ENCODE measurements at places on chromosomes 5 and 9.

DNA sequence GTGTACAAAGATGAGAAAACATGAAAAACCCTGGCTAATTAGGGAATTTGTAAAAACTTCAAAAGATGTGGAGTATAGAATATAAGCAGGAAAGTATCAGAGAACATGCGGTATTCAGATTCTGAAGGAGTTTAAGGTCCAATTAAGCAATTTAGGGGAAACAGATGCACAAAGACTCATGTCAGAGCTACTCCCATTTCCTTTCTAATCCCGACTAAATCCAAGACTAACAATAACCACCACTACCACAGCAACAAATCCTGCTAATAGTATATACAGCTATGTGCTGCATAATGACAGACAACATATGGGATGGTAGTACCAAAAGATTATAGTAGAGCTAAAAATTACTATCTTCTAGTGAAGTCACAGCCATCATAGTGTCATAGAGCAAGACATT lies 102.1 kb downstream of the LURAP1L start:
- no peak for DNase-seq

GRCh38 chr5:159441441-159441840 lies 111.2 kb upstream of the IL12B start:
- no peak for DNase-seq

DNA sequence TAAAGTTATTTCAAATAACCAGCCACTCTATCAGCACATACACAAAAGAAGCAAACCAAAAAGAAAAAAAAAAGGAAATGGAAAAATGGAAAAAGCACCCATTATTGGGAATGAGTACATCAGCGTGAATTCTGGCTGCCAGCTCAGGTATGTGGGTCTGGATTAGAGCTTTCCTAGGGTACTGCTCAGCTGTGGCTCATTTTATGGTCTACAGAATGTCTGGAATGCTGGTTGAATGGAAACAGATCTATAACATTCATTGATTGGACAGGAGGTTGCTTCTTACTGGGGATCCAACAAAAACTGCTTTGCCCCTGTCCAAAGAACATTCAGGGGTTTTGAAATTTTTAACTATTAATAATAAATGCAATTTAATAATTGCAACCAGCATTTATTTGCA lies 3.9 kb upstream of the CAST start:
- no peak for DNase-seq

DNA sequence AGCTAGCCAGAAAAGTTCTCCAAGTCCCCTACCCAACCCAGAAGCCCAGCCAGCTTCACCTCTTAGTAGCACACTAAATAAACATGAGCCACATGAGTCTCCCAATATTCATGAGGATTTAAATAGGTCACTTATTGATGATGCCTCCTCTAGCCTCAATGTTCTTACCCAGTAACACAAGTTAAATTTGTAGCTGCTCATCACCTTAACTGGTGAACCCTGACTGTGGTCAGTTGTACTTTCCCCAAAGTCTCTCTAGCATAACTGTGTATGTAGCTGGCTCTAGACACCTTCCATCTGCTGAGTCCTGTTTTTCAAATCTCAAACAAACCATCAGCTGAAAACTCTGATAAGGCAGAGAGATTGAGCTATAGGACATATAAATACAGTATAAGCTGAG lies 100.3 kb upstream of the ELAVL2 start:
- DNase-seq: no peak

DNA sequence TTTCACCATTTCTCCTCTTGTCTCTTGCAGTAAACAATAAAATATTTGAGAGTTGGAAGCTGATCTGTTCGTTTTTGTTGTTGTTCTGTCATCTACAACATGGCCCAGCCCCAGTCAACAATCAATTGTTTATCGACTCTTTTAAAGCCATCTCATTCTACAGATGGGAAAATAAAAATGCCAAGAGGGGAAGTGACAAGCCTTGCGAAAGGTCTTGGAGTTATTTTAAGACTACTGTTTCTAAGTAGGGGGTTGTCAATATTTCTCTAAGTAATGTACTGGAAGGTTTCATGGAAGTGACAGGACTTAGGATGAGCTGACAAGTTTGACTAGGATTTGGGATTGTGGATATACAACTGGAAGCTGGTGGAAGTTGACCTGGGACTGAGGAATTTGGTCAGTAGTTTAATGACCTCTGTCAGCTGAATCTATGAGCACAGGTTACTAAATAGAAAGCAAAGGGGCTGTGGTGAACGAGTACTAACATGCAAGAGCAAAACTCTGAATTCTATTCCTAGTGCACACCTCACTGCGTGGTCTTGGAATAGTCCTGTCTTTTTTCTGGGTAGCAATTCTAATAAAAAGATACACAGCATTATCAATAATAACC lies 57.5 kb upstream of the ADRB2 start:
- no peak for DNase-seq

GRCh38 chr5:17839848-17840247 lies 205.6 kb downstream of the TAF11L14 start:
- no peak for DNase-seq

DNA sequence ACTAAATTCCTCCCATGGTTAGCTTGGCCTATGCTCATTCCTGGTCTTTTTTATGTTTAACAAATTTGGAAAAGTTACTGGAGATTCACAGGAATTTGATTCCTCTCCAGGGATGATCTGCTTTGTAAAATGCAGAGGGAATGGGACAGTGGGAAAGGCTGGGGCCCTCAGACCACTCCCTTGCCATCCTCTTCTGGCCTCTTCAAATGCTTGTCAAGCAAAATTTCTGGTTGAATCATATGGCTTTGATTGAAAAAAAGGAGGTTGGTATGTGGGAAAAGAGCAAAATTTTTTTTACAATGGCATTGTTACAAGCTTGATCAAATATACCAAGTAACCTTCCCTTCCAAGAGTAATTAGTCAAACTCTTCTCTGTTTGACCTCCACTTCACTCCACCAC lies 225.1 kb downstream of the PIK3R1 start:
- DNase-seq: no peak

DNA sequence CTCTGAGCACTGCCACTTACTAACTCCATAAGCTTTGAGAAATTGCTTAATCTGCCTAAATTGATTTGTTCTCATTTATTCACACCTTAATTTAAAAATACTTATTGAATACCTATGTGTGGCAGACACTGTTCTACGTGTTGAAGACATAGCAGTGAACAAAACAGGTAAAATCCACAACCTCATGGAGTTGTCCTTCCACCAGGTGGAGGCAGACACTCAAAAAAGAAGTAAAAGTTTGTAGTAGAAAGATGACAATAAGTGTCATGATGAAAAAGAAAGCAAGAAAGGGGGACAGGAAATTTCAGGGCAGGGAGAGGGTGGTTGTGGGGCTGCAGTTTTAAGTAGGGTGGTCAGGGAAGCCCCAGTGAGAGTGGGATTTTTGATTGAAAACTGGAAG lies 94.9 kb downstream of the SREK1 start:
- DNase-seq: no peak

- no peak for DNase-seq
Observed at GRCh38 chr9:127323393-127323792, 58.8 kb downstream of the GARNL3 start.

DNA sequence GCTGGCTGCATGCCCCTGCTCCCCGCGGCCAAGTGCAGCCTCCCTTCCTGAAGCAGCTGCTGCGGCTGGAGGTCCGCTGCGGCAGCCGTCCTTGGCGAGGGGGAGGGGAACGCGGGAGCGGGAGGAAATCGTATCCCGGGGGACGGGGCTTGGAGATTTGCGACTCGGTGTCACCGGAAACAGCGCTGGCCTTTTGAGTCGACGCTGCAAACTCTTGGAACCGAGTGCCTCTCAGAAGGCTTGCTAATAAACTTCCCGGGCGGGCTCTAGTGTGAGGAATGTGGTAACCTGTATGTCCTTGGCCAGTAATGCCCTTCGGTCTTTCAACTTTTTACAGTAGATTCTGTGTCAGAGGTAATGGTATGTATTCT lies 82.7 kb downstream of the PTPDC1 start:
- no peak for DNase-seq

- DNase-seq: no peak
Observed at GRCh38 chr9:16213781-16214515, 656.5 kb downstream of the BNC2 start.

GRCh38 chr5:126983874-126984266 lies 46.5 kb downstream of the MARCHF3 start:
- no peak for DNase-seq

DNA sequence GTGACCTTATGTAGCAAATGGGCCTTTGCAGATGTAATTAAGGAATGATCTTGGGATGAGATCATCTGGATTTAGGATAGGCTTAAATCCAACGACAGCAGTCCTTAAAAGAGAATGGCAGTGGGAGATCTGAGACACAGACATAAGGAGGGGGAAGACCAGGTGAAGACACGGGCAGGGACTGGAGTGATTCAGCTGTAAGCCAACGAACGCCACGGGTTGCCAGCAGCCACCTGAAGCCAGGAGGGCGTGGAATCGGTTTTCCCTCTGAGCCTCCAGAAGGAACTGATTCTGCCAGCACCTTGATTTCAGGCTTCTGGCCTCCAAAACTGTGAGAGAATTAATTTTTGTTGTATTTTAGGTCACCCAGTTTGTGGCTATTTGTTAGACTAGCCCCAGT lies 218.6 kb upstream of the ANKRD55 start:
- no peak for DNase-seq

GRCh38 chr5:176676361-176676824 lies 29.1 kb downstream of the TSPAN17 start:
- DNase-seq: no peak

GRCh38 chr9:75333624-75334023 lies 245.3 kb downstream of the OSTF1 start:
- no peak for DNase-seq

GRCh38 chr9:93266521-93267001 lies 82.6 kb downstream of the WNK2 start:
- DNase-seq: no peak

GRCh38 chr9:131960851-131961495 lies 118.7 kb downstream of the MED27 start:
- DNase-seq: no peak

DNA sequence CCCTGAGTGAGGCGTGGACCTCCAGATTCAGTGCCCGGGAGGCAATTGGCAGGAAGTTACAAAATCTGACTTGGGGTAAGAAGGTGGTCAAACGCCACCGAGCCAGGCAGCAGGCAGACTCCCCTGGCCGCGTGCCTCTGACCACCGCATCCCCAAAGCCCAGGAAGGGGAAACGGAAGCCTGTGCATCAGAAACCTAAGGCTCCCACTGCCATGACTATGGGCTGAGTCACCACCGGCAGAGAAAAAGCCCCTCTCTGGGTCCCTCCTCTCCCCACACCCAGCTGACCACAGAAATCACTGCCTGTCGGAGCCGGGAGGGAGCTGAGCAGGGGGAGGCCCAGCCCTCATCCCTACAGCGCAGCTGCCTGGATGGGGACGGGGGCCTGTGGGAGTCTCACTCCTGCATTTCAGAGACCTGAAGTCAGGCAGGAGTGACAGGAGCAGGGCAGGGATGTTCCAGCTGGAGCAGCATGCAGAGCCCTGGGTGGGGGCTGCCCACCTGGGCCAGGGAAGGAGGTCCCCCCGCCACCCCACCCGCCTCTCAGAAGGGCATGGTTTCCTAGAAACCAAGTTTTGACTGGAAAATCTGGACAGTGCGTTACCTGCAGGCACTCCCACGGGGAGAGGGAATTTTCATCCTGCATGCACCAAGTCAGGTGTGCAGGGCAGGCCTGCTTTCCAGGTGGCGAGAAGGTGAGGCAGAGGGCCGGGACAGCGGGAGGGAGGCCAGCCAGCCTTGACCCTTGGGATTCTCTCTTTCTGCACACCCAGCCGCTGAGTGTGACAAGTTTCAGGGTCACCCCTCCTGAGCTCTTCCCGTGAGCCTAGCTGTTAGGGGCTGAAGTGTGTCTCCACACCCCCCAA lies 68.2 kb downstream of the LRSAM1 start:
- no peak for DNase-seq

GRCh38 chr5:87844449-87844848 lies 424.2 kb downstream of the TMEM161B start:
- DNase-seq: no peak

DNA sequence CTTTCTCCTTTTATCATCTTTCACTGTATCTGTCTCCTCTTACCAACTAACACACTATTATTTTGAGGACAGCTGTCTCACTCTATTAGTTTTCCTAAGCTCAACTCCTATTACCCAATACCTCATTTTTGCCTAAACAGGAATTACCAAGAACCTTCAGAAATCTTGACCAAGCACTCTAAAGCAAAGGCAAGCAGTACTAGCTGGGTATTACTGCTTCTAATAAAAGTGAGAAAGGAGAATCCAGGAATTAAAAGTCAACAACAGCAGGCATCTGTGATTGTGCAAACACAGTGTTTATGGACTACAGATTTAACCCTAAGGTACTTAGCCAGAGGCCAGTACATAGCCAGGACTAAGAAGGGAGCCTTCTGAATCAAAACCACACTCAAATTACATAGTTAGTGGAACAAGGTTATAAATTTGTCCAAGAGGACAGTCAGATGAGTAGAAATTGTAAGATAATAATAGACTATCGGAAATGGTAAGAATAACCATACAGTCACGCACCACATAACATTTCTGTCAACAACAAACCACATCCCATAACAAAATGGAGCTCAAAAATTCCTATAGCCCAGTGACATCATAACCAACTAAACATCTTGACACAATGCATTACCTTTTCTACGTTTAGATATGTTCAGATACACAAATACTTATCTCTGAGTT lies 8.3 kb downstream of the RFX3 start:
- DNase-seq: no peak

DNA sequence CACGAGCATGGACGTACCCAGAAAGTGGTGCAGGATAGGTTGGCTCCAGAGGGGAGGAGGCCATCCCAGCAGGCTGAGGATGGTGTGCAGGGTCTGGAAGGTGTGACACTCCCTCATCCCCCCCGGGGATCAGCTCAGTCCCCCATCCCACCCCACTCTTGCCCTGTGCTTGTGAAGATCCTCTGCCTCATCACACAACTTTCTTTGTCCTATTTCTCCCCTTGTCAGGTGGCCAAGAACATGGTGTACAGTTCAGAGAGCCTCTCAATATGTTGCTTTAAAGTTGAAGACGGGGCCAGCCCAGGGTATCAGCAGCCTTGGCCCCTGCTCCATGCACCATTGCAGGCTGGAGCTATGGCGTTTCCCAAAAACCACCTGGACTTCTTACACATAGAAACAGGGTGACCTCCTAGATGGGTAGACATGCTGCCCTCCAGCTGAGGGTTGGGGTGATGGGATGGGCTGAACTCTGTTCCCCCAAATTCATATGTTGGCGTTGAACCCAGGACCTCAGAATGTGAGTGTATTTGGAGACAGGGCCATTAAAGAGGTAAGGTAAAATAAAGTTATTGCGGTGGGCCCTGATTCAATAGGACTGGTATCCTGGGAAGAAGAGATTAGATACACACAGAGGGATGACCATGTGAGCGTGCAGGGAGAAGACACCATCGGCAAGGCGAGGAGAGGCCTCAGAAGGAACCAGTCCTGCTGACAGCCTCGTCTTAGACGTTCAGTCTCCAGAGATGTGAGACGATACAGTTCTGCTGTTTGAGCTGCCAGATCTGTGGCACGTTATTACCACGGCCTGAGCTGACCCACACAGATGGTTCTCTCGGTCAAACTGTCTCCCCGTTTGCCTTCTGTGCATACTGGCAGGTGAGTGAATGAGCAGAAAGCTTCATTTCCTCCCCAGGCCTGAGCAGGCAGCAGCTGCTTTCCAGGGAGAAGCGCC lies 272.5 kb downstream of the GADD45G start:
- DNase-seq: no peak

Measured in CD8-positive, alpha-beta memory T cell (primary cell).